ENCODE measurements at places on chromosomes 4 and X. TPM values are rescaled to one million over a fixed set of nuclear protein-coding genes. Genes with fewer than 3 reads are reported as not detected.

HS3ST1 gene
- total RNA-seq, result 0.47 TPM

EVC2 gene
- total RNA-seq, result 0.69 TPM

CACNA1F gene
- total RNA-seq, result 2.2 TPM

UGT2B10 gene
- not detected for total RNA-seq

TMEM154 gene
- total RNA-seq, result 24.7 TPM

GRCh38 chr4:99404595-99405287, 30.4 kb downstream of the ADH7 start:
- no peak for DNase-seq

DNA sequence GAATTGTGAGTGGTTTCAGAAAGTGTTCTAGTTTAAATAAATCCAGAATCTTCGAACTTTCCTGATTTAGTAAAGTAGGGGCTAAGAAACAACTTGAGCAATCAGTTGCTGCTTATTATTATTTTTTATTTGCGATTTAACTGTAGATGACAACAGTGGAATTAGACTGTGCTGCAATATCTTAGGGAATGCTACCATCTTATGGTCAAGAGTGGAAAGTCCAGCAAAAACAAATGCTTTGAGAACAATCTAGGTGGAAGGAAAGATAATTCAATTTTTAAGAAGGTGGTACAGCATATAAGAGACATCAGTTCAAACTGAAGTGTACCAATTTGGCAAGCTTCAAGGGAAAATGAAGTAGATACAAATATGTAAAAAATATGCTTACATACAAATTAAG, 73.3 kb downstream of the CYLC1 start:
- DNase-seq, result no peak

DNA sequence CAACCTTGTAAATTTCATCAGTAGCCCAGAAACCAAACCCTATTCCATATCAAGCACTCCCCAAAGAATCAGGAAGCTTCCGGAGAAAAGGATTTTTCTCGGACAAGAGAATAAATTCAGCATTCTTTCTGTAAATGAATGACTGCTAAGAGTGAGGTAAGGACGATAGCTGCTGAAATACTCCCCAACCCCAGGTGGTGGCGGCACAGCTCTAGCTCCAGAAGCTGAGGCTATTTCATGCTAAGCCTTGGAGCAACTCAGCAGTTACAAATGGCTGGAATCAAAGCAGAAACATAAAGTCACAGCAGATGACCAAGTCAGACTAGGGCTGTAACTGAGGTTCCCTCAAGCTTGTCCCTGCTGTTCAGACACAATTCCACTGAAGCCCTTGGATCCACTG, 13.9 kb upstream of the PCDH19 start:
- DNase-seq, result no peak

DNA sequence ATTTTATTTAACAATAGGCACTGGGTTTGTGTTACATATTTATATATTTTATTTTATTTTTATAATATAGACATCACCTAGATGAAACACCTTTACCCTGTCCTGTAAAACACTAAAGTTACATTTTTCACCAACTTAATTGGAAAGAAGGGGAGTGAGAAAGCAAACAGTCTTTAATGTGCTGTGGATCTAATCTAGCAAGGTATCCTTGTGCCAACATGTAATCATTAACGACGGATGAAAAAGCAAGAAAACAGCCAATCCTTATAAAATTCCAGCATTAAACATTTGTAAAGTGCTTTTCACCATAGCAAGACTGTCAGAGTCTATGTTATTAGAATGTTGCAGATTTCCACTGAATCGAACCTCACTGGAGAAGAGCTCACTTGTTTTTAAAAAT, 92.7 kb downstream of the HHIP start:
- no peak for DNase-seq

DNA sequence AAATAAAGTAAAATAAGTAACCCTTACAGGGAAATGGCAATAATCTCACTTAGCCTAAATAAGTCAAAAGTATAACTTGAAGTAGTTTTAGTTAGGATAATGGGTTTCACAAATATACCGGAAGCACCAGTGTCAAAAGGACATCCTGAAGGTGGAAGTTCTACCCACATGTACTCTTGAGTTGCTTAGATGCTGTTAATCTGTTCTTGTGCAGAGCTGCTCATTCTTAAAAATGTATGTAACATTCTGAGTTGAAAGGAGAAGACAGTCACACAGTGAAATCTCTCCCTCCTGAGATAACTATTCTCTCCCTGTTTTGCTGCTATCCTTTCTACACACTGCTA, 11.2 kb upstream of the CCNG2 start:
- DNase-seq, result no peak

DNA sequence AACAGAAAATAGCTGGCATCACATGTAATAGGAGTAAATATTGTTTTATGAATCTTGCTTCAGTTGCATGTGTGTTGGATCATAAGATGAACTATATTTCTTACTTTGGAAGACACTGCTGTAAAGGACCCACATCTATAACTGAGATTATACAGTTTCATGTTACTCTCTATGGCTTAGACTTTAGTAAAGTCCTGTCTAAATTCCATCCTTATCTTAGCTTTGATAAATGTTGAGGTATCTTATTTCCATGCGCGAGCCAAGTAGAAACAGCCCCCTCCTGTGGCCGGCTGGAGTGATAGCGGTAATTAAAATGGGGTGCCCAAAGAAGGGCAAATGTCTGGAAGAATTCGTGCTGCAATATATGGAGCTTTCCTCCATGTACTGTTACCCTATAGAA, 43.0 kb downstream of the CCDC158 start:
- DNase-seq, result peak; percentile 48

DNA sequence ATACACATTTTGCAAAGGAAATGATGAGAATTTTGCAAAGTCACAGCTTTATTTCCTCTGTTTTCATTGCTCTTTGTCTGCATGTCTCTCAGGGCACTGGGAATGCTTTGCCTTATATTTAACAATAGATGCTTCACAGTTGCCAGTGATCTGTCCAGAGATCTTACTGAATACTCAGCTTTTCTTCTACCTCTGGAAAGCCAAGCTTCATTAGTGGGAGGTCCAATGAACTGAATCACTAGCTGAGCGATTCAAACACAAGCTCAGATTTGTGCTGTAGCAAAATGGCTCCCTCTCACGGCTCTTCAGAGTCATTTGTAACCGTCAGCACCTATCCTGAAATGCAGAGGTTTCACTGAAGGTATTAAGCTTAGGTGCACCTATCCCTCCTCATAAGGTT, 138.9 kb downstream of the DCLK2 start:
- DNase-seq, result no peak

DNA sequence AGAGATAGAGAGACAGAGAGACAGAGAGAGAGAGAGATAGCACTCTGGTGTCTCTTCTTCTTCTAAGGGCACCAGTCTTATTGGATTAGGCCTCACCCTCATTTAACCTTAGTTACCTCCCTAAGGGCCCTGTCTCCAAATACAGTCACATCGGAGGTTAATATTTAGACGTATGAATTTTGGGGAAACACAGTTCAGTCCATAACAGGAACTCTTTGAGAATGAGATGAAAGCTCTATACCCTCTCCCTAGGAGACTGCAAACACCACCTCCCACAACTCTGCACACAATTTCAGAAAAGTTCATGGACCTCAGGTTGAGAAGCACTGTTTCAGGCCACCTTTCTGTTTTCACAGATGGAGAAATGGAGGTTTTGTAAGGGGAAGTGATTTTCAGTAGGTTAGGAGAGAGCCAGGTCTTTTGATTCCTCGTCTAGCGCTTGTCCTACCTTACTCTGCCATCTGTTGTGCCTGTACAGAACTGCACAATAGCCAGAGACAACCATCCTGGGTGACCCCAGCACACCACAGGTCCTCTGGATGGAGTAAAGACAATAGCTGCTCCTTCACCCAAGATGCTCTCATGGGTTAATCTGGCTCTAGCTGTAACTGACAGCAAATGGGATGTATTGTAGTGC, 16.9 kb upstream of the LOC101059915 start:
- no peak for DNase-seq

DNA sequence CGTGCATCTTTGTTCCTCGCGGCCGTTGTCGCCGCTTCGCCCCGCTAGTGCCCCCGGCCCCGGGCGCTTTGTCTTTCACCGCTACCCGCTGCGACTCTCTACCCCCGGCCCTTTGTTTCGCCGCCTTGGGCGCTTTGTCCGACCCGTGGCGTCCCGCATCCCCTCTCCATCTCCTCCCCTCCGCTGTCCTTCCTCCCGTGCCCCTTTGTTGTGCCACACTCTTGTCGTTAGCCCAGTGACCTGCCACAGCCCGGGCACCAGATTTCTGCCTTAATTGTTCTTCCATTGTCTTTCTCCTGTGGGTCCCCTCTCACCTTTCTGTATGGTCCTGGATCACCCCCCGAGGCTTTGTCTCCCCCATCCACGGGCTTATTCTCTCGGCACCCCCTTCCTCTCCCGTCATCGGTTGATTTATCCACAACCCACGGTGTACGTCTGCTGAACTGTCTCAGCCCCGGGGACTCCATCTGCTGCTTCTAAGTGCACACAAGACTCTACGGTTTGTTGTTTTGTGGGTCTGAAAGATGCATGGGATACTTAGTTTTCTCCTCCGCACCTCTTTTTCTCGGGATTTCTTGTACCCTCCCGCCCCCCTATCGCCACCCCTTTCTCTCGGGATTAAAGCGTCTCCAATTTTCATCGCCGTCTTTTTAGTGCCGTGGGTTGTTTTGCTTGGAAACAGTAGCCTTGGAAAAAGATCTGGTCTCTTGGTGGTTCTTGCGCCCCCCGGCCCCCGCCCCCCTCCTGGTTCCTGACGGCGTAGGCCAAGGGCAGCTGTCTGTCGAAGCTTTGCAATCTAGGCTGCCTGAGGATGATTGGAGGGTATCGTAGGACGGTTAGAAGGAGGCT, 783 bp downstream of the RBPJ start:
- peak; percentile 34 for DNase-seq

GRCh38 chr4:87632469-87632868, 17.6 kb upstream of the DMP1 start:
- DNase-seq, result no peak

DNA sequence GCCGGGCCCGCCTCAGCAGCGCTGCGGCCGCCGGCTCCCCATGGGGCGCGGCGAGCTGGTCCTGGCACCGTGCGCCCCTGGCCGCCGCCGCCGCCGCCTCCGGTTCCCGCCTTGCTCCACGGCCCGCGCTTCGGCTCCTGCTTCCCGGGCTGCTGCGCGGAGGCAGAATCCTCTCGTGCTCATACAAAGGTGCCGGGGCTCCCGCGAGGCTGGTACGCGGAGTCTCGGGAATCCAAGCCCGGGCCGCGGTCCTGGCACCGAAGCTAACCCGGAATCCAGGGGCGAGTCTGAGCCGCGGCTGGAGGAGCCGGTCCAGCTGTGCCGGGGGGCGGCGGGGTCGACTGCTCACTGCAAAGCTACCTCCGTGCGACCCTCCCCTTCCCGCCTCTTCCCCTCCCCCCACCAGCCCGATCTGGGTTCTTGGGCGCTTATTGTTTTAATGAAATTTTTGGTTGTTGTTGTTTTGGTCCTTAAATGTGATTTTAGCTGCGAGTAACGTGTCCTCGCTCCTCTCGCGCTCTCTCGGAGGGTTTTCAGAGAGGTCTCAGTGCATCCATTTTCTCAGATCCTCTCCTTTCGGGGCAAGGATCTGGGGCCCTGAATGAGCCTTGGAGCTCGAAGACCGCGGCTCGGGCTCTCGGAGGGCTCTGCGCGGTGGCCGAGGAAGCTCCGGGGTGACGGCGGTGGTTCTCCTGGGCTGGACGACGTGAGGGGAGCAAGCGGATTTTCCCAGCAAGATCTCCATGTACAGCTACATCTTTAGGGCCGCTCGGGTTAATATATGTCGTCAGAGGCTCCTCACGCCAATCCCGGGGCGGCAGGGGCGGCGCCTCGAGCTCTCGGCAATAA, at the start of gene HAND2:
Gene HAND2 (minus strand): TSS at position 753 of the 849 bp plus-strand sequence. CDS start 940 bp downstream, outside the sequence.
- DNase-seq, result no peak

DNA sequence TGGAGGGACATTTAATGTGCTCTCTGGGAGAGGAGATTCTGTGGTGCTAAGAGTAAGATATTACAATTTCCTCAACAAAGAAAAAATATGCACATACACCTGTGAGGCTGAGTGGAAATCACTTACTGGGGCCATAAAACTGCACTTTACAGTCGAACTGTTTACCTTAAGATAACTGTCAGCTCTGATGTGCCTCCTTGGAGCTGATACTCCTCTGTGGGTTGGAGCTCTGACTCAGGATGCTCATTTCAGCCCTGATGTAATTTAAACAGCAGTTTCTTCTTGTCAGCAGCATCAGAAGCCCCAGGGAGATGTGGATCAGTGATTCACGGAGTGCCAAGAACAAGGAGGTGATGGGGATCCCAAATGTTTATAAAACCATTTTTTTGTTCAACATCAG, 241.9 kb upstream of the SFRP2 start:
- no peak for DNase-seq

DNA sequence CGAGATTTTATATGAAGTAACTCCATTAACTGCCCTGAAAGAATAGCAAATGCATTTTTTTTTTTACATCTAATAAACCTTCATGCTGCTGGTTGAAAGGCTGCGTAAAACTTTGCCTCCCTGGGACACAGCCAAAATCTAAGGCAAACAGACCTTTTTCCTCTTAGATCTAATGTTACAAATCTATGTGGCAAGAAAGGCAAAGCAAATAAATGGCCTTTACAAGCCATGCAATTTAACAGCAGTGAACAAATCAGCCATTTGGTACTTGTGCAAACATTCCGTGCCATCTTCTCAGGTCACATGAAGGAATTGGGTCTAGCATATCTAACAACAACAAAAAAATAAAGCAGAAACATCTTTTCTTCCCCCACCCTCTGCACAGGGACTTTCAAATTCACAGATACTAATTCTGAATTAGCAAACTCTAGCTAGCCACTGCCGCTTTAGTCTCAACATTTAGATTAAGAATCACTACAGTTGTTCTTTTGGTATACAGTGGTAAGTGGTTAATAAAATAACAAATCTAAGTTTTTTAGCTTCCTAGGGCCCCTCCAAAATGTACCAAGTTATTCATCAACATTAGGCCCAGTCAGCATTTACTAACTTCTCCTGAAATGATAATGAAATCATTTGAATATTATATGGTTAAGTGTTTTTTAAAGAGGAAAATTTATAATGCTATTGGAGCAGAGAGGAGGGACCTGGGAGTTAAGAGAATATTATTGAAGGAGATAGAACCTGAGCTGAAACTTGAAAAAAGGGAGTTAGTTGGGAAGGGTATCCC, 593.8 kb downstream of the SMARCA1 start:
- DNase-seq, result no peak

- no peak for DNase-seq
Observed at GRCh38 chr4:112747036-112747435, 110.1 kb downstream of the LARP7 start.
